Stimulated activated CD4-positive, alpha-beta T cell treated with anti-CD3 and anti-CD28 coated beads, Interleukin-4, amount 100 ng/mL, for 24 hours (primary cell): ENCODE measurements at places on chromosomes 7 and 10.

- DNase-seq, result no peak
Measured at GRCh38 chr10:6778992-6779701, 199.1 kb upstream of the PRKCQ start.

GRCh38 chr7:46282155-46282554 is 361.1 kb upstream of the IGFBP3 start:
- no peak for DNase-seq

- no peak for DNase-seq
Measured at GRCh38 chr7:109498131-109498530, 928.5 kb downstream of the DNAJB9 start.

DNA sequence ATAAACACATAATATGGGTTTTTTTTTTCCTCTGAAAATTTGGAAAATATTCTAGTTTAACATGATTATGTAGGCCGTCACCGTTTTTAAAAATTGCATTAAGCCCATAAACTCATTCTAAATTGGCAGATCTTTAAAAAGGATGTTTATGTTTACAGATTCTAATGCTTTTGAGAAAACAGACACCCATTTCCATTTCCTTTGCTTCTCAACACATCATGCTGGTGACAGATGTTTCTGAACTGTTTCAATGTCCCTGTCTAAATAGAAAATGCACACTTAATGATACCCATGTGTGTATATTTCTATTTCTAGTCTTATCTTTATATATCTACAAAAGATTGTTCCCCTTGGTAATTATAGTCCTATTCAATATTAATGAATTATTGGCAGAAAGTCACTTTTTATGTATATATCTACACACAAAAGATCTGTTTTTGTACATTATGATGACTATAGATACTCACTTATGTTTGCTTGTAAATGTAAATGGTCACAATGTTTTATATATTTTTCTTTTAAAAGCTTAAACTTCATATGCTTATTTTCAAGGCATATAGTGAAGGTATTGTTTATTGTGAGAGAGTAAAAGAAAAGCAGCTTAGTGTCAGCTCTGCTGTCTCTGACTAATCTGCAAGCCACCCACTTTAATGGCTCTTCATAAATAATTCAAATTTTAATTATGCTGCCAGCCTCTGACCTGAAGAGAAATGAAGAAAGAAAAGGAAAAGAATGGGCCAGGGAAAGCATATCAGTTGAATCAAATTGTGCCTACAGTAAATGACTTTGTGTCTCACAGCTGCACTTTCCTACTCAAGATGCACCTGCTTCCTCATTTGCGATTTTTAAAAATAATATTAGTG is 179.4 kb downstream of the CACNA2D1 start:
- no peak for DNase-seq

GRCh38 chr10:53601260-53601875 is 828.8 kb upstream of the MBL2 start:
- DNase-seq, result no peak

- DNase-seq, result no peak
Measured at GRCh38 chr10:11037991-11038390, 20.3 kb downstream of the CELF2 start.

DNA sequence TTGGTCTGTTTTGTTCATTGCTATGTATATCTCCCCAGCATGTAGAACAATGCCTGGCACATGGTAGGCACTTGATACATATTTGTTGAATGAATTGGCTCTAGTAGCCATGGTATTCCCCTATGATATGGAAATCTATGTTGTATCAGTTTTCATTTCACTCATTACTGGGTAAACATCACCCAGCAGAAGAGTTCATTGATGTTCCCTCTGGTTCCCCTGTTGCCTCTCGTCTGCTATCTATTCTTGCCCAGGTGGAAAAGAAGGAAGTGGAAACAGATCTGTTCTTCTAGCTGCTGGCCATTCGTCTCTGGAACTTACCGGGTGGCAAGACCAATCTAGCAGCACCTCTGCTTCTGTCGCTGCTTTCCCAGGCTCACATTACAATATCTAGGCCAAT is 71.5 kb downstream of the LRRC4 start:
- DNase-seq, result no peak

DNA sequence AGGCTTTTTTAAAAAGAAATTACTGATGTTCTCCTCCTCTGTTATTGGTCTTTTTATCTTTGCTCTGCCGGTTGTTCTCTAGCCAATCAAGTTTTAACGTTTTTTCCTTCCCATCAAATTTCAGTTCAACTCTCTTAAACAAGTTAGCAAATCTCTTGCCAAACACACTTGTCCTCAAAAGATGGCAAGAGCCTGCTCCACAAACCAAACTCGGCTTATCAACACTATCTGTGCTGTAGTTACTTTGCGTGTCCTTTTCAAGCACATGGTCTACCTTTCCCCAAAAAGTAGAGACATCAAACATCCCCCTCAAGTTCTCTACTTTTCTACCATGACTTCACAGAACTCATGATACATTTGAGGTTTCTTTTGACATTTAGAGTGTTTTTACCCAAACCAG is 71.3 kb downstream of the OSBPL3 start:
- no peak for DNase-seq

GRCh38 chr10:113928830-113929229 is 74.4 kb downstream of the NHLRC2 start:
- DNase-seq, result no peak

- DNase-seq, result no peak
Measured at GRCh38 chr10:132134241-132135052, 52.3 kb upstream of the DPYSL4 start.

DNA sequence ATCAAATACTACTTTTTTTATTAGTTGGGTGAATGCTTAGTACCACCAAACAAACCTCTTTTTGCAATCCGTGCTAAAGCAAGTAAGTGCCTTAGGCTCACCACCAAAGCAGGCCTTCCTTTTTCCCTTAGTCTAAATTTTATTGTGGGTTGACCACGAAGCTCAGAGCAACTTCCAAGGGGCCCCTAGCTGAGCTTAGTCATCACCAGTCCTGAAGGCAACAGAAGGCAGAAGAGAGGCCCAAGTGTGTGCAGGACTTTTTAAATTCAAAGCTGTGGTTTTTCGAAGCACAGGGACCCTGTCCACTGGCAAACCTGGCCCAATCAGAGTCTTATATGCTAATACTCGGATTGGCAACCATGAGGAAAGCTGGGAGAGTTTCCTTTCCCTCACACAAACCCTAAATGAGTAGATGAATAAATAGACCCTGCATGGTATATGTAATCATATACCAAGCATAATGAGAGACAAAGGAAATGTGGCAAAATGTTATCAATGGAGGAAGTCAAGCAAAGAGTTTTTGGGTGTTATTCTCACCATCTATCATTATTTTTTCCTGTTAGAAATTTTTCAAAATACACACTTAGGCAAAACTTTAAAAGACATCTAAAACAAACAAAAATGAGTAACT is 453.2 kb upstream of the GALNT17 start:
- DNase-seq, result no peak
